IMR-90 (cell line): ENCODE measurements at places on chromosomes 12 and 14.

- DNase-seq: peak; percentile 75
Observed at GRCh38 chr12:3158851-3159465, 81.8 kb downstream of the TSPAN9 start.

- peak; percentile 7 for DNase-seq
Observed at GRCh38 chr14:75595226-75595625, 16.8 kb downstream of the FLVCR2 start.

DNA sequence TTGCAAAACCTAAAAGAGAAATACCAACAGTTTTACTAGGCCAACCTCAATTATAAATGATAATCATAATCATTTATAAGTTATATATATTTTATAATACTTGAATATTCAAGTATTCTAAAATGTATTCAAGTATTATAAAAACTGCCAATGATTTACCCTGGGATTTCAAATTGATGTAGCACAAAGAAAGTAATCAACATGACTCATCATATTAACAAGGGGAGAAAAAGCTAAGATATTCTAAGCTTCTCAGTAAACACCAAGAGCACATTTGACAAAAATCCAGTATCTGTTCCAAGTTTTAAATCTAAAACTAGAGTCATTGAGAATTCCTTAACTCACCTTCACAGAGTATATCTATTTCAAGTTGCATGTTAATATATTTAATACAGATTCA is 56.1 kb downstream of the CAPZA3 start:
- no peak for DNase-seq

DNA sequence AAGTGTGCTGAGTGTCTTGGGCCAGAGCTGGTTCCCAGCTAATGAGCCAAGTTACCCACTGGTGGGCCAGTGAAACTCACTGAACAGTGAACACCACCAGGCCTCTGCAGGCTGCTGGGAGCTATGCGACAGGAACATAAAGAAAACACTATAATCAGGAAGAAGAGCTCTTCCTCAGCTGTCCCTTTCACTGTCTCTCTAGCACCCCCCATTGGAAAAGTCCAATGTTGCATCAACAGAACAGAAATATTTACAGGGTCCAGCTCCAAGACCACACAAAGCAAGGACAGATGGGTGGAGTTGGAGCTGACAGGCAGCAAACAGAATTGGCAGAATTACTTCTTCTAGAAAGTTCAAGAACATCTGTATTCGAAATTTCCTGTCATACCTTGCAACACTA is 903.6 kb upstream of the TMEM132C start:
- no peak for DNase-seq

DNA sequence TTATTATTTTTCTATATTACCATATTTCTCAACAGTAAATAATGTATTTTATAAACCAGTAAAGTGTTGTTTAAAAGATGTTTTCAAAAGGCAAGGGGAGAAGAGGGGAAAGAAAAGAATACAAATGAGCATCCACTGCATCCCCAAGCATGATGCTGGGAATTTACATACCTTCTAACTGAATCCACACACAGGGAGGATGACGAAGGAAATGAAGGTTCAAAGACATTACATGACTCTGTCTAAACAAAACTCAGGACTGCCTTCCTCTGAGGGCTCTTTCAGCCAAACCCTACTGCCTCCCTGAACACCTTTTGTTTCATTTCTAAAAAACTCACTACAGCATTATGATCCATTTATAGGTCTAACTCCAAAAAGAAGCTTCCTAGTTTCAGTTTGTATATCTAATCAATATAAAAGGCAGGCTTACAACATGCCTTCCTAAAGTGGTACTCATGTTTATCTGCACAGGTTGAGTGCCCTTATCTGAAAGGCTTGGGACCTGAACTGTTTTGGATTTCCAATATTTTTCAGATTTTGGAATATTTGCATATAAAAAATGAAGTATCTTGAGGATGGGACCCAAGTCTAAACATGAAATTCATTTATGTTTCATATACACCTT is 30.3 kb downstream of the DICER1 start:
- DNase-seq: peak; percentile 76

DNA sequence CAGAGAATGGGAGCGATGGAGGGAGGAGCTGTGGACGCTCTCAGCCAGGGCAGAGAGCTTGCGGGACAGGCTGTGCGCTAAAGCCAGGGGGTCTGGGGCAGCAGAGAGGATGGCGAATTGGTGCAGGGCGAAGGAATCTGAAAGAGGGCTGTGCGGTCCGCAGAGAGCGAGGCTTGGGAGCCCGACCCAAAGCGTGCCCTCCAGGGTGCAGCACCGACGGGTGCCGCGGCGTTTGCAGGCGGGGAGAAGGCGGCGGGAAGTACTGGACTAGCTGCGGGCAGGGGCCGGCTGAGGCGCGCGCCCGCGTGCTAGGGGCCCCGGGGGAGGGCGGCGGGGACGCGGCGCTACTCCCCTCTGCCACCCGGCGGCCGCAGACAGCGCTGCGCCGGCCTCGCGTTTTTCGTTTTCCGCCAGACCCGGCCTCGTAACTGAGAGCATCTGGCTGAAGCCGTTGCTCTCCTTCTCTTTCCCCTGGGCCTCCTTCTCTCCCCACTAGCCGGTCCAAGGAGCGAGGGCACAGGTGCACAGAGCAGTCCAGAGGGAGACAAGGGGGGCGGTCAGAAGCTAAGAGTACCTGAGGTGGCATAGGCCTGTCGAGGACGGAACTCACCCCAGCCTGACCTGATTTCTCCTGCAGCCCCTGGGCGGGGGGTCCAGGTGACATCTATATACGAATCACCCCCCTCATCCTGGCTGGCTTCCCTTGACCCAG is 24.9 kb downstream of the SLC6A12 start:
- peak; percentile 45 for DNase-seq

- peak; percentile 26 for DNase-seq
Observed at GRCh38 chr14:30966415-30967363, 58.8 kb upstream of the AP4S1 start.

DNA sequence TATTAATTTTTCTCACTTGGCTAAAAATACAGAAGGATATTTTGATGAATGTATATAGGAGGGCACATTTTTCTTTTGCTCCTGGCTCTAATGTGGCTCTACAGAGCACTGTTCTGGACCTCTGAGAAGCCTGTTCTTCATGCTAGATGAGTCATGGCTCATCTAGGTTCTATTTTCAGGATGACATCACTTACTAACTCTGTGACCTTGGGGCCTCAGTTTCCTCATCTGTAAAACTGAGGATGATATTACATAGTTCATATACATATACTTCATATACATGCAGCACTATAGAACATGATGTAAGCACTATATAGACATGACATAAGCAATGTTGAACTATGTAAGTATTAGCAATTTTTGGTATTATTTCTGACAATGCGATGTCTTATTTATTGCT is 35.8 kb downstream of the SOCS2 start:
- DNase-seq: no peak

- peak; percentile 73 for DNase-seq
Observed at GRCh38 chr12:89179983-89180382, 172.3 kb downstream of the DUSP6 start.

GRCh38 chr14:75513911-75514672 is 8.2 kb upstream of the BATF start:
- DNase-seq: no peak

GRCh38 chr14:83196236-83196635 is 1662.6 kb upstream of the SEL1L start:
- peak; percentile 47 for DNase-seq
